Cardiac muscle cell (in vitro differentiated cells and primary cell): ENCODE measurements at places on chromosomes 3 and 15. TPM values are rescaled to one million over a fixed set of nuclear protein-coding genes. Genes with fewer than 3 reads are reported as not detected.
A peak's percentile ranks its signal among the peaks of the same experiment; 100 is the strongest.

GRK7 gene
- polyA plus RNA-seq: not detected in 2 replicates

GRCh38 chr3:42906848-42907183 is 874 bp downstream of the ZNF662 start:
- no peak for DNase-seq

GRCh38 chr3:45311953-45312801 is 76.2 kb upstream of the LARS2 start:
- DNase-seq: no peak

LDHAL6B gene
- polyA plus RNA-seq: not detected in 2 replicates

DNA sequence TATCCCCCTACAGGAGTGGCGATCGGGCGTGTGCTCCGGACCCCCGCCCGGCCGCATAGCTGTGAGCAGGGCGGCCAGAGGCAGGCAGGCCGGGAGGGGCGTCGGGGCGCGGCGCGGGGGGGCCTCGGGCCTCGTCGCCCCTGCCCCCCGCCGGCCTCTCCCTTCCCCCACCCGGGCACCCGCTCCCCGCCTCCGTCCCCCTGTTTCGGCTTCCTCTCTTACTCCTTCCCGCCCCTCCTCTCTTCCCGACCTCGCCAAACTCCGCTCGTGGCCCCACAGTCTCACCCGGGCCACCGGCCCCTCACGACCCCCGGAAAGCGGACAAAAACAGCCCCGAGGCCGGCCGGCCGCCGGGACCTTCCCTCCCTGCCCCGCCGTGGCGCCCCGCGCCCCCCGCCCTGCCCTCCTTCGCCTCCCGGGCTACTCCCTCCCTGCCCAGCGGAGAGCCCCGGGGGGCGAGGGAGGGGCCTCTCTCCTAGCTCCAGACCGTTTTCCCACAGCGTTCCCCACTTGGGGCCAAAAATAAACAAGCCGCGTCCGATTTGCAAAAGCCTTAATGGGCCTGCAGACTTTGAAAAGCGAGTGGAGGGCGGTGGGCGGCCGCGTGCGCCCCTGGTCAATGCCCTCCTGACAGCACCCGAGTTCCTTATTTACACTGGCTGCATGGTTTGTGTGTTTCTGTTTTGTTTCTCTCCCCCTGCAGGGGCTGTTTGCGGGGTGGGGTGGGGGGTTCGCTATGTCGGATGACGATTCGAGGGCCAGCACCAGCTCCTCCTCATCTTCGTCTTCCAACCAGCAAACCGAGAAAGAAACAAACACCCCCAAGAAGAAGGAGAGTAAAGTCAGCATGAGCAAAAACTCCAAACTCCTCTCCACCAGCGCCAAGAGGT is 1.0 kb downstream of the UBE2E1 start:
- peak; percentile 72 for DNase-seq

GRCh38 chr15:58332676-58333400 is 99.0 kb upstream of the LIPC start:
- DNase-seq: no peak

DNA sequence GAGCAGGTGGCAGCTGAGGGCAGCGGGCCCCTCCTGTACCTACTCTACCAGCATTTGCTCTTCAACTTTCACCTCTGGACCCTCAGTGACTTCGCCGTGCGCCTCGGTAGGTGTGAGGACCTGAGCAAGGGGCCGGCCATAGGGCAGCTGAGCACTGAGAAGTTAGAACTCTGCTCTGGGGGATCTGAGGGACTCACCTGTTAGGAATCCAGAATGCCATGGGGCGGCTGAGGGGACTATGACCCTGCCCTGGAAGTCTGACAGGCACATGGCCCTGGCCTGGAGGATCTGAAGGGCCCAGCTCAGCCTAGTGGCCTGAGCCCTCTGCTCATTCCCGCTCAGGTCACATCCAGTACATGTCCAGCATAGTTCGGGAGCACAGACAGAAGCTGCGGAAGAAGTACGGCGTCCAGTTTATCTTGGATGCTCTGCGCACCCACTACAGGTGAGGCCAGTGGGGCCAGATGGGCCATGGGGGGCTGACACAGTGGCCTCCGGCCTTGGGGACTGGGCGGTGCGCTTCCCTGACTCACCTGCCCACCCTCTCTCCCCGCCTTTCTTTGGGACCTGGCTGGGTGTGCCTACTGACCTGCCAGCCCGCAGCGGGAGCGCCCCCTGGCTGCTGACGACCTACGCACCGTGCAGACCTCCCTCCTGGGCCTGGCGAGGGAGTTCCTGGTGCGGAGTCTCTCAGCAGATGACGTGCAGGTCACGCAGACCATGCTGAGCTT is 18.8 kb downstream of the NBEAL2 start:
- DNase-seq: peak; percentile 81

DNA sequence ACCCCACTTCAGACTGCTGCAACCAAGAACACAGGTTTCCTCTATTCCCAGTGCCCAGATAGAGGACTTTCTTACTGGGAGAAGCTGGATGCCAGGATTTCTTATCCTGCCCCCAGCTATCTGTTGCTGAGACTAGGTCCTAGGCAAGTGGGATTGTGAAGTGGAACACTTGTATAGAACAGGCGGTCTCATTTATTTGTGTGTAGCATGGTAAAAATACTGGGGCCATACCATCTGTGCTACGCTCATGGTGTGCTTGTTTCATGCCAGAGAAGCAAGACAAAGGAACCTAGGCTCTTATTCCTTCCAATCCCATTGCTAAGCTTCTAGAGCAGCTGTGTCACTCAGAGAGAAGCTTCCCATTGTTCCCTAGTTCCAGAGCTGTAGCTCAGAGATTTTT is 191.5 kb upstream of the EPHA6 start:
- DNase-seq: no peak

ITPKA gene
- polyA plus RNA-seq: 1.4 and 6.4 TPM in 2 replicates

CKMT1B gene
- 3.3 and 6.5 TPM in 2 replicates for polyA plus RNA-seq

GRCh38 chr3:26078539-26078938 is 288.6 kb downstream of the OXSM start:
- no peak for DNase-seq

ABI3BP gene
- polyA plus RNA-seq: 0.92 and 1.5 TPM in 2 replicates

DLL4 gene
- polyA plus RNA-seq: 0.42 TPM in 1 of 2 replicates, not detected in the other

- peak; percentile 24 for DNase-seq
These were observed 71.9 kb downstream of the PFN2 start for GRCh38 chr3:149898771-149899170.

DNA sequence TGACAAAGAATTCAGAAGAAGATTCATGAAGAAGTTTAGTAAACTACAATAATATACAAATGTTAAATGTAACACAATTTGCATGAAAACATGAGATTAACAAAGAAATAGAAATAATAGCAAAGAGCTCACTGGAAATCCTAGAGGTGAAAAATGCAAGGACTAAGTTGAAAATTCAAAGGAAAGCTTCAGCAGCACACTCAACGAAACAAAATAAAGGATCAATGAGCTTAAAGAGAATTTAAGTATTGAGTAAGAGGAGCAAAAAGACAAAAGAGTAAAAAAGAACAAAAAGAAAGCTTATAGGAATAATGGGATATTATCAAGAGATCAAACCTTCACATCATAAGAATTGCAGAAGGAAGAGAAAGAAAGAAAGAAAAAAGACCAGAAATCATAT is 583.8 kb upstream of the NECTIN3 start:
- no peak for DNase-seq

CCDC13 gene
- 2.8 and 3.1 TPM in 2 replicates for polyA plus RNA-seq

DNA sequence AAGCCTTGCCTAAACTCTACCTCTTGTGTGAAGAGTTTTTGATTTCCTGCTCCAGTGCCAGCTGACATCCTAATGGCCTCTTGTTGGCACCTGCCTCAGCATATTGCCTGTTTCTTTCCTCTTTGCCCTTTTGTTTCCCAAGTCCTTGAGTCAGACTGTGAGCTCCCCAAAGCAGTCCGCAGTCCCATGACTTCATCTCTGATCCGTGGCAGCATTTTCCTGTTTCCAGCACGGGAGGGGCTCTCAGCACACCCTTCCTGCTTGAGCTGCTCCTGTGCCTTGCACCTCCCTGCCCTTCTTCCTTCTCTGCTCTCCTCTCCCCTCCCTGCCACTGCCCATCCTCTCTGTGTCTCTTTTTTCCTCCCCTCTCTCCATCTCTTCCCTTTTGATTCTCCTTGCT is 179.6 kb downstream of the EPHB1 start:
- no peak for DNase-seq

MYO5A gene
- 5.1 and 7.4 TPM in 2 replicates for polyA plus RNA-seq

DNA sequence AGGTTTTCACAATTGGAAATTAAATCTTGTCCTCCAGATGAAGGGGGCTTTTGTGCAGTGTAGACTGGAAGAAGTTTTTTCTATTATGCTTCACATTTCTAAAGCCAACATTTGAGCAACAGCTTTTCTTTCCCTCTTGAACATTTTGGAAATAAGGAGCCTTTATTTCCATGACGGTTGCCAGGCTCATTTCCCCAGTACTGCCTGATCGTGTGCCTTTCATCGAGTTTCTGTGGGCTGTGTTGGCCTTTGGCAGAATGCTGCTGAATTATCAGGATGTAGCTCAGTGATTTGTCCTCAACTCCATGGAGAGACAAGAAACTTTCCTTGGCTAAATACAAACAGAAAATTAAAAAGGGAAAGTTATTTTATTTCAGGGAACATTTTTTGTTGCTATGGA is 314.8 kb upstream of the LRRC3B start:
- no peak for DNase-seq

CPN2 gene
- 0.88 and 1.3 TPM in 2 replicates for polyA plus RNA-seq

DNA sequence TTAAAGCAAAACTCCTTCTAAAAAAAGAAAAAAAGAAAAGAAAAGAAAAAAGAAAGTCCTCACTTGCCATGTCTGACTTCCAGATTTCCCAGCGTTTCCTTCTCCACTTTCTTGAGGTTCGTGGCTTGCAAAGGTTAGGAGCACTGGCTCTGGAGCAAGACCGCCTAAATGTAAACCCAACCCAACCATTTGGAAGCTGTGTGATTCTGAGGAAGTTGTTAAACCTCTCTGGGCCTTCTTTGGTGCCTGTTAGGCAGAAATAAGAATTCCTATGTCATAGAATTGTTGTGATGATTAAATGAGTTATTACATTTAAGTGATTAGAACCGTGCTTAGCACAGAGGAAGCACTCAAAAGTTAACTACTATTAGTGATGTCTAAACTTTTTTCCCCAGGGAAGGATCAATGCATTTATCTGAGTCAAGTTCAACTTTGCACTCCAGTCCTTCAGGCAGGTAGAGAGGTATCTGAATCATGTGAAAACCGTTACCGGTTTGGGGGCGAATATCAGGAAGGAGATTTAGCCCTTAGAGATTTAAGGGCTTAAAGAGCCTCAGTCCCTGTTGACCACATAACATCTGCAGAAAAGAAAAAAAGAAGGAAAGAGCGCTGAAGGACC is 78.3 kb upstream of the HES1 start:
- no peak for DNase-seq

DNA sequence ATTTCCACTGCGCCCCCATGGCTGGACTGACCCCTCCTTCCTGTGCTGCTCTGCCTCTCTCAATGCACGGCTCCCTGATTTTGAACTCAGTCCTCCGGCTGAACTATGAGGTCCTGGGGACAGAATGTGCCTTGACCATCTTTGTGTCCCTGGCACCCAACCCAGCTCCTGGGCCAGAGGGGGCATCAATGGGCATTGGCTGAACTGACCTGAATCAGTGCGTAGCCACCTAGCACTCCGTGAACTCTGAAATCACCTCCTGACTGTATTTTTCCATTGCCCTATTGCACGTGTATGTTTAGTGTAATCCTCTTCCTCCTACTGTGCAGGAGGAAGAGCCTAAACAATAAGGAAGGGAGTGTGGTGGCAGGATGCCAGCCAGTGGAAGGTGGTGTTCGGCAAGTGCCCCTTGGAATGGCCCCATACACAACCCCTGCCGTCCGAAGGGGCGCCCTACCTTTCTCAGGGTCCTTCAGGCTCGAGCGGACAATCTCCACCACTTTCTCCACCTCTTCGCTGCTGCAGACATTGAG is 33.5 kb downstream of the BDH1 start:
- no peak for DNase-seq

TPRA1 gene
- 39.9 and 40.7 TPM in 2 replicates for polyA plus RNA-seq

CPOX gene
- polyA plus RNA-seq: 10.5 and 12.0 TPM in 2 replicates

CLDN18 gene
- 0.26 and 0.69 TPM in 2 replicates for polyA plus RNA-seq

- no peak for DNase-seq
These were observed 148.1 kb downstream of the SNRK start for GRCh38 chr3:43434431-43434830.

FILIP1L gene
- polyA plus RNA-seq: 0.75 and 0.82 TPM in 2 replicates

DNA sequence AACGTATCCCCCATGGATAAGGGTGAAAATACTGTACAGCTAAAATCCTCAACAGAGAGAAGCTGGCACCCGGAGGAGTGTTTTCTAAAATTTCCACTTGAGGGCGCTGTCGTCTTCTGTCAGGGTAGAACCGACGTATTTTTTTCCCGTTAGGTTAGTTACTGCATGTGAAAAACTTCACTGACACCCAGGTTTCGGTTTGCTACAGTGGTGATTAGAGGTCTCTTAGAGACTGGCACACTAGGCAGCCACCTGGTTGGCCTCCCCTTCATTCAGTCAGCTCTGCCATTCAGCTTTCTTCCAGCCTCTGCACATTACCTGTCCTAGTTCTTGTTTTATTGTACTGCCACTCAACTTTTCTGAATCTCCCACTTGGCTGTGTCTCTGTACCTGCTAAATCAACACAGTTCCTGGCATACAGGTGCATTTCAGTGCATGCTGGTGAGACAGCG is 18.4 kb downstream of the CCK start:
- peak; percentile 80 for DNase-seq

FBXO40 gene
- 6.5 and 10.3 TPM in 2 replicates for polyA plus RNA-seq

DNA sequence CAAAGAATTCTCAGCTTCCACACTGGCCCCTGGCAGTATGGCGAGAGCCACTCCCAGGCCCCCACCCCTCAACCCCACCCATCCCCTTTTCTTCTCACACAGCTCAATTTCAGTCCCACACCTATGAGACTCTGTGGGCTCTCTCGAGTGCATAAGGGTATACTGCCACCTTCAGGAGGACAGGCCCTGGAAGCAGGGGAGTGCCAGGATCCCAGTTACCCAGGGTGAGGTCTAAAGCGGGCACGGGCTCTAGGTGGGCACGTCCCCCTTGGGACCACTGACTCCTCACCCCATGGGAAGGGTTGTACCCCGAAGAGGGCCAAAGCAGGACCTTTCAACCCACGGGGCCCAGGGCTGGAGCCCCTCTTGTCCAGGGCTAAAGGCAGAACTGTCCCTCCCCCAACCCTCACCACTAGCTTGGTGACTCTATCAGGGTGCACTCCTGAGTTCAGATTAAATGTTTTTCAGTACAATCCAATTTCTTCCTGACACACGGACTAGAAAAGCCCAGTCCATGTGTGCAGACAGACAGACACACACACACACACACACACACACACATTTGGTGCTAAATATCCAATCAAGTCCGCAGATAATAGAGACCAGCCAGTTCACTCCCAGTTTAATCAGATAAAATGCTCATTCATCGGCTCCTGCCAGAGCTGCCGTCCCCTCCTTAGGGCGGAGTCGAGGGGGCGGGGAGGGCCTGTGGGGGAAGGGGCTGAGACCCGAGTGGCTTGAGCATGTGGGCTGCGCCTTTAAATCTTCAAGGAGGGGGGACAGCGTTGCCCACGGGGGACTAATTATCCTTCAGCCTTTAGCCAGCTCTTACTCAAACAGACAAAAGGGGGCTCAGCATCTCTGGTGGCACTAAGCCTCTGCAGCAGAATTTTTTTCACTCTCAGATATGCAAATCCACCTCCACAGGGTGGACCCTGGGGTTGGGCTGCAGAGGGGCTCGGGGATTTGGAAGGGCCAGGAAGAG is 59.3 kb downstream of the CYP11A1 start:
- peak; percentile 77 for DNase-seq

GRCh38 chr3:123025642-123026521 is 1.7 kb downstream of the SEMA5B start:
- peak; percentile 26 for DNase-seq
